ENCODE measurements at places on chromosomes 7 and 10.

DNA sequence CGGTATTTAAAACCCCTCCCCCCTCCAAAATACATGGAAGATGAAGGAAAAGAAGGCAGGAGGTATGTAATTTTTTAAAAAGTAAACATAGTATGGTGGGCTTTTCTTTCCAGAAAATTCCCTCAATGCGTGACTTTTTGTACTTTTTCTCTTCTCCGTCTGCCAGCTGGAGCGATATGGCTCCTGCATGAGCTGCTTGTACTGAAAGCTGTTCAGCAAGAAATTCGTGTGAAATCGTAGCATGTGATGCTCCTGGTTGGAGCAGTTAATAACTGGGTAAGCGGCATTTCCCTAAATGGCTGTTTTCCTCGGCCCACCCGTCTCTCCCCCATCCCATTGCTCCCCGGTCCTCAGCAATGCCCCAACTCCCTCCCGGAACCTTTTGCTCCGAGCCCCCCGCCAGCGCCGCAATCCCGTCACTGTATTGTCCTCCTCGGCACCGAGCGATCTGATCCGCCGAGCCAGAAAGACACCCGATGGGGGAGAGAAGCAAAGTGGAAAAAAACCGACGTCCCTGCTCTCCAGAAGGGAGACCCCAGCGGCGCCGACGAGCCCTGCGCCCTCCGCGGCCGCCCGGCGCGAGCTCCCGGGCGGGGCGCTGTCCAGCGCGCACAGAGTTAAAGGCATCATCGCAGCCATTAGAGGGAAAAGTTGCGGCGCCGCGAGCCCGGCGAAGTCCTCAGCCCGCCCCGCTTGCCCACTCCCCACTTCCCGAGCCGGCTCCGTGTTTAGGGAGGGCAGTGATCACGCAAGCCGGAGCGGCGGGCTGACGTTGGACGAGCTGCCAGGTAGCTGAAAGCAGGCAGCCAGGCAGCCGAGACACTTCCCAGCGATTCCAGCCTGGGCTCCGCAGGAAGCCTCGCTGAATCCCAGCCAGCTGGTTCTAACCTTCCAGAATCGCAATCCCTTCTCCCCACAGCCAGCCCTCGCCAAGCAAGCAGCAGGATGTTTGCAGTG lies at the start of gene VSTM2A:
Gene VSTM2A, plus strand, starts transcription at position 707 of the 957 bp plus-strand sequence. CDS start 356 bp downstream, outside the sequence.
- DNase-seq: no peak

DNA sequence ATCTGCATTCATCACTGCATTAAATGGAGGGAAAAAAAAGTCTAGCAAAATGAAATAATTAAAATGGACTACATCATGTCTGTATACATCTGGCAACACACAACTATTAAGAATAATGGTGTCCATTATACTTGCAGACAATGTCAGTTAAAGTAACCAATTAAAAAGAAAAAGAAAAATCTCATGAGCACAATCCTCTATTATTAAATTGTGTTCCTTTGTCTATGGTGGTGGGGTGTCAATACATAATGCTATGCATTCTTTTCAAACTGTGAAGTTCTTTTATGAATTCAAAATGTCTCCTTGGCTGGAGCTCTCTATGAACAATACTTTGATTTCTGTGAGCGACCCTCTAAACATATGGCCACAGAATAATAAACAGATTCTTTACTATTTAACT lies 63.5 kb downstream of the NRP1 start:
- no peak for DNase-seq

- DNase-seq: no peak
Observed at GRCh38 chr10:74925291-74925690, 98.9 kb downstream of the KAT6B start.

DNA sequence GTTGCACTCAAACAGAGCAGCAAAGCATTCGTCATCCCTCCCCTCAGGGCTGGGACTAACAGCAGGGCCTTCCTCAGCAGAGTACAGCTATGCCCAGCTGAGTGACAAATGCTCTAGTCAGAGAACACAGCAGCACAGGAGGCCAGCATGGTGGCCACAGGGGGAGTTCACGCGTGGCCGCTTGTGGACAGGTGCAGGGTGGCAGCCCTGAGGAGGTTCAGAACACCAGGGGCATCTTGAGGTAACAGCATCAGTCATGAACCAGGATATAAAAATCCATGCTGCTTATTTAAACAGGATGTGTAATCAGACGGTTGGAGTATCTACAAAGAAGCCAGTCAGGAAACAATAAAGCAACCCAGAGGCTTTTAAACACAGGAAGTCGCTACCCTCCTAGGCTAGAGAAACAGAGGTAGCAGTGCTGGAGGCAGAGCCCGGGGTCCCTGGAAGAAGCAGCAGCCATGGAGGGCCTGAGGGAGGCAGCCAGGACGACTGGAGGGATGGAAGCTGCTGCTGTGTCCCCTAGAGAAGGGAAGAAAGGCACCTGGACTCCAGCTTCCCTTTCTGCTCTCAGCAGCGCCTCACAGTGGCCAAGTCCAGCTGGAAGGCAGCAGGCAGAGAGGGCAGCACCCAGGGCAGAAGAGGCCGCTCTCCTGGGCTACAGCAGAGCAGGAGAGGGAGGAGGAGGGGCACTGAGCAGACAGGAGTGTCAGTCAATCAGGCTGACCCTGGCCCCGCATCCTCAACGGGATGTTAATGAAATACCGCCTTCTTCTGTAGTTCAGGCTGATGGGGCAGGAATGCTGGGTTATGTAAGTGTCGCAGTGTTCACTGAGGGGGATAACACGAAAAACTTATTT lies 70.8 kb upstream of the UCN3 start:
- no peak for DNase-seq

DNA sequence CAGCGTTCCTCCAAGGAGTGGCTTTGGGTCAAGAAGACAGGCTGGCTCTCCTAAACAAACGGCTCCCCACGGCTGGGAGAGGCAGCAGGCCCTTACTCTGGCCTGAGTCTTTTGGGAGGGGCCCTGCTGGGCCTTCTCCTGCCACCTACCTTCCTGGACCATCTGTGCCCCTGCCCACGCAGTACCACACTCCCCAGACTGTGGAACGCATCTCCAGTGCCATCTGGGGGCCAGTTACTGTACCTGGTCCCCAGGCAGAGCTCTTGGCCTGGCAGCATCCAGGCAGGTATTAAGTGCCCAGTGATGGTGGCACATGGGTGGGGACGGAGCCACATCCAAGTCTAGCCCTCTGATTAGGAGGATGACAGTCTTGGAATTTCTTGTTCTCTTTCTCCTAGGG lies 14.4 kb downstream of the ALKBH4 start:
- no peak for DNase-seq

DNA sequence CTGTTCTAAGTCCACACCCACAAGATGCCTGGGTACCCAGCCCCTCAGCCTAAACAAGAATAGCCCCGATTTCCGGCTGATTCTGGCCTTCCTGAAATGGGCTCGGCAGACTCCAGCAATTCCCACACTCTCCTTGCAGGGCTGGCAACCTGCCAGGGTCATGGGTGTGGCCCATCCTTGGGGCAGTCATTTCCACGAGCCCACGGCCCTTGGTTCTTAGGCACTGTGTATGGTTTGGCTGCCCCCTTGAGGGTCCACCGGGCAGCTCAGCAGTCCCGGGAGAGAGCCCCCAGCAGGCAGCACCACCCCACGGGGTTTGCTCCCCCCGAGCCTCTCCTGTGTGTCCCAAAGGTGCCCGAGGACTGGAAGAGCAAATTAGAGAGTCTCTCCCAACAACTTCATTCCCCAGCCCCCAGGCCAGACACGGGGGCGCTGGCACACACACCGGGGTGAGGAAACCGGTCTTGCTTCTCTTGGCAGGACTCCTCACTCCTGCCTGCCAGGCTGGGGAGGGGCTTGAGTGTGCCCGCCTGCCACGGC lies 142.2 kb downstream of the EMX2 start:
- DNase-seq: no peak

DNA sequence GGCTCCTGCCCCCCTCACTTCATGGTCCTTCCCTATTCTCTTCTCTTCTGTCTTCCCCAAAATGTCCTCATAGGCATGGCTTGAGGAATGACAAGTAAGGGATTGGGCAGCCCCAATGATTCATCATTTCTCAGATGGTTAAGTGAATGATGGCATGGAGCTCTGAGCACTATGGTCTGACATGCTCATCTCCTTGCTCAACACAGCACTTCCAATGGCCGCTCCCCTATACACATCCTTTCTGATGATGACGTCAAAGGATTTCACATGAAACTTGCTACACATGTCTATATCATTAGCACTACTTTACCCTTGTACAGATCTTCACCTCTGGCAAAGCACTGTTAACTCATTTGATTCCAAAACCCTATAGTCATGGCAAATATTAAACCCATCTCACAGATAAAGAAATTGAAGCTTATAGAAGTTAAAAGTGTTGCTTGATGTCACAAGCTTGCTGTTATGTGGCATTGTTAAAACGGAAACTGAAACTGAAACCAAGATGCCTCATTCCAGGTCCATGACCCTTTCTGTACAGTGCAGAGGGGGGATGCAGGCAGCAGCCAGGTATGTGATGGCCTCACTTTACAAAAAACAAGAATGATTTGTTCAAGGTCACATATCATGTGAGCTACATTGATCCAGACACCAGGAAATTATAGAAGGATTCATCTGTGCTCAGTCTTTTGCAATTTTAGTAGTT lies 90.0 kb upstream of the PLXNA4 start:
- DNase-seq: no peak

GRCh38 chr10:79375321-79376077 lies 28.2 kb downstream of the PPIF start:
- DNase-seq: peak; percentile 29

- DNase-seq: no peak
Observed at GRCh38 chr10:72889391-72889831, 4.1 kb upstream of the OIT3 start.

- no peak for DNase-seq
Observed at GRCh38 chr7:2037301-2037807, 195.4 kb downstream of the MAD1L1 start.

DNA sequence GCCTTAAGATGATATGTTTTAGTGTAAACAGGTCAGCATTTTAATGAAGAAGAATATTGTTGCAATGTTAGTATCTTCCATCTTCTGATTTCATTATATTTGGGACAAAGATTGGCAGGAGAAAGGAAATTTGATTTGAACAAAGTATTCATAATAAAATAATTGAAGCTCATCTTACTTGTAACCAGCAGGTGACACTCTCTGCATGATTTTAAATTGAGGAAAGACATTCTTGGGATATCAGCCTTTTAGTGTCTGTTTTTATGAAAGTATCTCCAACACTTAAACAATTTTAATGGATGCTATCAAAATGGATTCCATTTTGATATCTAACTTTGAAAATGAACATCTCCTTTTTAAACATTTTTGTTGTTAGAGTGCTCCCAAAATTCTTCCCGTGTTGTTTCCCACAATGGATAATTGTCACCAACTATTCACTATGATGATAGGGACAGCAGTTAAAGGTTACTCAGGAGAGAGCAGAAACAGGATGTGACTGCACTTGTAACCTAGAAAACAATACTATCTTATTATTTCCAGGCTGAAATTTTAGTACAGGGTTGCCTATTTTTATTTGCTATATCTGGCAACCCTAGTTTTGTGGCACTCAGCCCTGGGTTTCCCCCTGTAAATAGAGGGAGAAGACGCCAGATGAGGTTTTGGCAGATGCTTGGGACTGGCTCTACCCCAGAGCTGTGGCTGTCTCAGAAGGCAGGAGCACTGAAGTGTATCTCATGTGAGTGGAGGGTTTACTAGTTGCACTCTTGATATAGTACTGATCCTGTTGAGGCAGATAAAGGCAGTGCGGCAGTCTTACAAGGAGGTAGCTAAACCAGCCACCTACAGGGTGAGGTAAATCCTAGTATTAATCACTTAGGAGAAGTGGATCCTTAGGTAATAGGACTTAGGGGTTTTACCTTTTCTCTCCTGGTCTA lies 31.0 kb upstream of the ABCB4 start:
- DNase-seq: no peak

- no peak for DNase-seq
Observed at GRCh38 chr7:23964715-23965114, 254.7 kb downstream of the STK31 start.

- DNase-seq: no peak
Observed at GRCh38 chr7:155353256-155353897, 55.7 kb downstream of the INSIG1 start.

DNA sequence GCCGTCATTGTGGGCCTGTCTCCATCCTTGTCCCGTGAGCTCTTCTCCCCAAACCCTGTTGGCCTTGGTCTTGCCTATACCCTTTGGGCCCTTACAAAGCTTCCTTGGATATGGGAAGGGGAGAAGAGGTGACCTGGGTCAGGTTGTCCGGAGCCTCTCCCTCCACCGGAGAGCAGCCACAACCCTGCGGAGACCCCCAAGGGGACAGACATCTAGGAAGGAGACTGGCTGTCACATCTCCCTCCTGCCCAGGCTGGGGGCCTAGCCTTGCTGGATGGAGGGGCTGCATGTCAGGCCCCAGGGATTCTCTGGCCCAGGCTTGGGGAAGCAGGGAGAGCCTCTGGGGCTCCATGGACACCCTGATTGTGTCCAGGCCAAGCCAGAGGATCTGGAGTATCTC lies 11.8 kb downstream of the NACAD start:
- no peak for DNase-seq

- DNase-seq: no peak
Observed at GRCh38 chr7:44122529-44122928, 819 bp downstream of the POLD2 start.

GRCh38 chr10:69213591-69214311 lies 6.4 kb upstream of the HKDC1 start:
- no peak for DNase-seq

GRCh38 chr7:156475179-156475578 lies 165.4 kb upstream of the RNF32 start:
- no peak for DNase-seq

DNA sequence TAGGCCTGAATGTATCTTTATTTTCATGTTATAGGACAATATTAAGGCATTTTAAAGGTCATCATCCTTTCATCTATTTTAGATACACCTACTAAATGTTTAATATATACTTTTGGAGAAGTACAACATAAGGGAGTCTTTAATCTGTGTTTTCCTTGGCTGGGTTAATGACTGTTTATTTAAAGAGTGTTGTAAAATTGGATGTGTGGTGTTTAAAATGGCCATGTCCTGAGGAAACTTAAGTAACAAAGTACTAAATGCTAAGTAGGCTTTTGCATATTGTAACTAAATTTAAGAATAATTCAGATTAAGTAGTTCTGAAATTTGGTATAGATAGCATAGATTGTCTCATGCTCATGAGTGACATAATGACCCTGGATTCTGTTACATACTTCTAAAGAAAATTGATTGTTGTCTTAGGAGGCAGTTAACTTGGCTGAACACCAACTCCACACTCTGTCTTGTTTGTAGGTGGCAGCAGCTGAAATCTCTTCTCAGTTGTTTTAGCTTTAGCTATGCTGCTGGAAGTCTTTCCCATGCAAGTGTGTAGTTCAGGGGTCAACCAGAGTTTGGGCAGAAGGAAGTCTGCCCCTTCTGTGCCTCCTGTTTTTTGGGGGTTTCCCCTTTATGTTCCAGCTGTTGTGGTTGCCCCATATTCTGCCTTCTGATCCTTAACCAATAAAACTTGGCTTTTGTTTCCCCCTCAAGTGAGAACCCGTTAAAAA lies 29.2 kb downstream of the DLD start:
- DNase-seq: no peak

Measured in fibroblast of skin of left biceps (primary cell).